Thymus (tissue), 14 donors: ENCODE measurements at places on chromosomes 3 and 15.

DNA sequence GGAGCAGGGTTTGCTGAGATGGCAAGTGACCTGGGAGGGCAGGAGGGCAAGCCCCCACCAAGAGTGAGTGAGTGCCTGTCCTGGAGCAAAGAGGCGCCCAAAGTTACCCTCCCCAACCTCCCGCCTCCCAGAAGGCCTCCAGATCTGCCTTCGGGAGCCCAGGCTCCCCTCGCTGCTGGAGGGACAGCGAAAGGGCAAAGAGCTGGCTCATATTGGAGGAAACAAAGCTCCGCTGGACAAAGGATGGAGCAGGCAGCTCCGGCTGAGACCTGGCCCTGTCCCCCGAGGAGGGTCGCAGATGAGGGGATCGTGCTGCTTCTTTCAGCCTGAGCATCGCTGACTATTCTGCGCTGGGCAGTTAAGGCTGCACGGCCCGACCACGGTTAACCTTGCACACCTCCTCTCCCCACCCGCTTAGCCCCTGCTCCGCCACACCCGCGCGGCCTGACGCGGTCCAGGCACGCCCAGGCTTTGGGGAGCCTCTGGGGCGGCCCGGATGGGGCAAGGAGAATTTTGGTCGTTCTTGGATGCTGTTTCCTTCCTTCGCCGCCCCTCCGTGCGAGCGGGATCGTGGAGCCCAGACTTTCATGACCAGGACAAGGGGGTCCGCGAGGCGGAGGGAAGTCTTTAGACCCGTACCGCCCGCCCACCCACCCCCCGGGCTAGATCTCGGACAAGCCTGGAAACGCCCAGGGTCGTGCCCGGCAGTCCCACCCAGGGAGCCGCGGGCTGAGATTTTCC is 651 bp downstream of the PLCD1 start:
- no peak for DNase-seq
- peaks cover 67% of the 10 kb centered on the region for H3K27me3 ChIP-seq
- H3K4me3 ChIP-seq, result no peak overlapping the region
- H3K4me1 ChIP-seq, result peaks cover 23% of the 10 kb centered on the region

- no peaks in the 10 kb centered on the region for H3K4me1 ChIP-seq
- H3K27me3 ChIP-seq, result no peaks in the 10 kb centered on the region
- H3K27ac ChIP-seq, result no peak overlapping the region
- H3K4me3 ChIP-seq, result no peak overlapping the region
These were observed 58.9 kb downstream of the ARHGEF3 start for GRCh38 chr3:56742887-56743286.

GRCh38 chr3:49724586-49724985 is 835 bp upstream of the GMPPB start:
- H3K27ac ChIP-seq, result peak overlapping the region; percentile 83
- H3K27me3 ChIP-seq, result no peaks in the 10 kb centered on the region
- peaks cover 62% of the 10 kb centered on the region for H3K36me3 ChIP-seq
- no peak for DNase-seq
- H3K4me1 ChIP-seq, result peaks cover 11% of the 10 kb centered on the region

GRCh38 chr15:94445566-94446160 is 214.3 kb downstream of the MCTP2 start:
- H3K27ac ChIP-seq, result no peak overlapping the region
- DNase-seq, result no peak
- H3K27me3 ChIP-seq, result no peaks in the 10 kb centered on the region
- H3K36me3 ChIP-seq, result no peaks in the 10 kb centered on the region
- H3K4me1 ChIP-seq, result no peaks in the 10 kb centered on the region
- H3K4me3 ChIP-seq, result no peak overlapping the region

DNA sequence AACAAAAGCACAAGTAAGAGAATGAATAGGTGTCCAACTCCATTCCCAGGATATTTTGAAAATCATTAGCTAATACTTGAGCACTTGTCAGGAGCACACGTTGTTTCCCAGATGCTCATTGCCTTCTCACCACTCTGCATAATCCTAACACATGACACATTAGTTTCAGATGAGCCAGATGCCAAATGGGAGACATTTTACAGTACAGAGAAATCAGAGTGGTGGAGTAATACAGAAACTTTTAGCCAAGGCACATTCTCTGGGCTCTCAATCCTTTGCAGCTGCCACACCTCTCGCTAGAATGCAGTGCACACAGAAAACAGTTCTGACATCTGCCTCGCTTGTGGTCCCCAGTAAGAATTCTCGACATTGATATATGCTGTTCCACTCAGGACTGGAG is 76.6 kb downstream of the P3H2 start:
- DNase-seq, result no peak
- no peak overlapping the region for H3K27ac ChIP-seq
- no peaks in the 10 kb centered on the region for H3K36me3 ChIP-seq
- no peak overlapping the region for H3K4me3 ChIP-seq
- no peaks in the 10 kb centered on the region for H3K27me3 ChIP-seq

DNA sequence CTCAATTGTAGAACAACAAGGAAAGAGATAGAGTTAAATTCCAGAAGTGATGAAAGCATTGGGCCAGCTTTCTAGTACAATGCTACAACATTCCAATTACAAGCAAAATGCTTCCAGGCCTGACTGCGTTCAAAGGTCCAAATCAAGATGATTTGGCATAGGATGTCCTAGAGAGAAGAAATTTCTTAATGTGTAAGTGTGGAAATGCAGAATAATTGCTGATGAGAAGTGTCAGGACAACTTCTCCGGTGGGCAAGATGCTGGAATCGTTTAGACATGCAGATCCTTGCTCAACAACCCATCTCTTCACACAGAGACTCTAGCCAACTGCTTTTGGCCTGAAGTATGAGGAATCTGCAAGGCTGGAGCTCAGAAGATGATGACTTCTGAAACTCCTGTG is 71.1 kb upstream of the PDZRN3 start:
- H3K4me1 ChIP-seq, result no peaks in the 10 kb centered on the region
- no peak for DNase-seq
- no peaks in the 10 kb centered on the region for H3K27me3 ChIP-seq
- H3K27ac ChIP-seq, result no peak overlapping the region
- H3K36me3 ChIP-seq, result no peaks in the 10 kb centered on the region

- H3K4me3 ChIP-seq, result peak overlapping the region; percentile 70
- H3K4me1 ChIP-seq, result peaks cover 4% of the 10 kb centered on the region
- DNase-seq, result no peak
- H3K27ac ChIP-seq, result peak overlapping the region; percentile 52
- peaks cover 29% of the 10 kb centered on the region for H3K36me3 ChIP-seq
These were observed 630 bp downstream of the LXN start for GRCh38 chr3:158671821-158672214.

- H3K4me3 ChIP-seq, result no peak overlapping the region
- H3K27me3 ChIP-seq, result no peaks in the 10 kb centered on the region
- no peaks in the 10 kb centered on the region for H3K36me3 ChIP-seq
- no peaks in the 10 kb centered on the region for H3K4me1 ChIP-seq
These were observed 28.8 kb upstream of the RFX7 start for GRCh38 chr15:56272454-56272853.

- DNase-seq, result no peak
- H3K36me3 ChIP-seq, result no peaks in the 10 kb centered on the region
- no peak overlapping the region for H3K27ac ChIP-seq
- H3K27me3 ChIP-seq, result no peaks in the 10 kb centered on the region
These were observed 16.9 kb upstream of the LACTB start for GRCh38 chr15:63104727-63105126.

GRCh38 chr3:87288446-87288845 is 12.1 kb upstream of the POU1F1 start:
- H3K27me3 ChIP-seq, result no peaks in the 10 kb centered on the region
- H3K36me3 ChIP-seq, result no peaks in the 10 kb centered on the region
- H3K4me1 ChIP-seq, result no peaks in the 10 kb centered on the region
- no peak overlapping the region for H3K27ac ChIP-seq

- DNase-seq, result no peak
- peaks cover 17% of the 10 kb centered on the region for H3K27me3 ChIP-seq
- H3K27ac ChIP-seq, result peak overlapping the region; percentile 43
- H3K4me3 ChIP-seq, result peak overlapping the region; percentile 58
- peaks cover 13% of the 10 kb centered on the region for H3K4me1 ChIP-seq
These were observed 540 bp downstream of the KLHDC8B start for GRCh38 chr3:49171775-49172500.

GRCh38 chr3:196962930-196963630 is 5.6 kb downstream of the PIGZ start:
- peaks cover 30% of the 10 kb centered on the region for H3K27me3 ChIP-seq
- H3K36me3 ChIP-seq, result no peaks in the 10 kb centered on the region
- H3K27ac ChIP-seq, result peak overlapping the region; percentile 30

- H3K27ac ChIP-seq, result no peak overlapping the region
- H3K27me3 ChIP-seq, result no peaks in the 10 kb centered on the region
- H3K4me1 ChIP-seq, result no peaks in the 10 kb centered on the region
- no peak overlapping the region for H3K4me3 ChIP-seq
- no peak for DNase-seq
These were observed 26.4 kb upstream of the TSPAN3 start for GRCh38 chr15:77097248-77097721.

DNA sequence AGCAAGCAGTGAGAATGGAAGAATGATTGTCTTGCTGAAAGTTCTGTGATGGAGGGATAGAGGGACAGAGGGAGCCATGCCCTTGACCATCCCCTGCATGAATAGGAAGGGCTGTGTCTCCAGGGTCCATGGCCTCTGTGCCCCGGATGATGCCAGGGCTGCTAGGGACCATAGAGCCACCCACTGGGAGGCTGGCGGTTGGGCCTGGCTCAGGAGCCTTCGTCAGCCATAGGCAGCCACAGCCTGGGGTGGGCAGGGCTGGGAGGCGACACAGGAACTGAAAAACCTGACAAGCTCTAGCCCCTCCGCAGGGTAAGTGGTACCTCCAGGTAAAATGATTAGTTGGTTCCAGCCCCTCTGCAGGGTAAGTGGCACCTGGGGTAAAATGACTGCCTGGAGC is 19.1 kb upstream of the LAMP3 start:
- H3K27me3 ChIP-seq, result peaks cover 16% of the 10 kb centered on the region
- no peaks in the 10 kb centered on the region for H3K36me3 ChIP-seq
- no peak overlapping the region for H3K27ac ChIP-seq

- H3K4me1 ChIP-seq, result no peaks in the 10 kb centered on the region
- DNase-seq, result no peak
- H3K27me3 ChIP-seq, result no peaks in the 10 kb centered on the region
These were observed 434.5 kb downstream of the MFSD1 start for GRCh38 chr3:159236321-159236720.

GRCh38 chr3:105555206-105555605 is 188.5 kb downstream of the ALCAM start:
- H3K36me3 ChIP-seq, result no peaks in the 10 kb centered on the region
- no peaks in the 10 kb centered on the region for H3K4me1 ChIP-seq
- no peak overlapping the region for H3K27ac ChIP-seq

GRCh38 chr3:109316162-109316730 is at the start of gene DPPA2:
Gene DPPA2, minus strand, starts transcription at chr3:109316517. Its CDS starts 1,975 bp downstream, at chr3:109314542.
- H3K36me3 ChIP-seq, result no peaks in the 10 kb centered on the region
- no peaks in the 10 kb centered on the region for H3K27me3 ChIP-seq
- DNase-seq, result no peak
- no peak within 1 kb of the TSS for H3K4me3 ChIP-seq

DNA sequence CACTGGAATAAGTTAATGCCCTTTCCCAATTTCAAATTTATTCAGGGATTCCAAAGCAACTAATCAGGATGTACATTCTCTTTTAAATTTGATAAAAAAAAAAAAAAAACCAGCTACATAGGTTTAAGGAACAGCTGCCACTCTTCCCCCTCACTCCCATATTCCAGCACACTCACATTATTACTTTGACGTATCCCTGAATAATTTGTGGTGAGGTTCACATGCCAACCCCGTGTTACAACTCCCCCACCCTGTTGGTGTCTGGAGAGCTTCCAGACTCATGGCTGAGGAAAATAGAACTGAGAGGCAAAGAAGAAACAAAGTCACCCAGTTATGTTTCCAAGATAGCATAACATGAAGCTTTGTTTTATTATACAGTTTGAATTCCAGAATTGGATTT is 300.5 kb upstream of the MME start:
- no peak for DNase-seq
- no peaks in the 10 kb centered on the region for H3K27me3 ChIP-seq
- no peak overlapping the region for H3K27ac ChIP-seq
- H3K4me1 ChIP-seq, result no peaks in the 10 kb centered on the region
- H3K36me3 ChIP-seq, result no peaks in the 10 kb centered on the region

DNA sequence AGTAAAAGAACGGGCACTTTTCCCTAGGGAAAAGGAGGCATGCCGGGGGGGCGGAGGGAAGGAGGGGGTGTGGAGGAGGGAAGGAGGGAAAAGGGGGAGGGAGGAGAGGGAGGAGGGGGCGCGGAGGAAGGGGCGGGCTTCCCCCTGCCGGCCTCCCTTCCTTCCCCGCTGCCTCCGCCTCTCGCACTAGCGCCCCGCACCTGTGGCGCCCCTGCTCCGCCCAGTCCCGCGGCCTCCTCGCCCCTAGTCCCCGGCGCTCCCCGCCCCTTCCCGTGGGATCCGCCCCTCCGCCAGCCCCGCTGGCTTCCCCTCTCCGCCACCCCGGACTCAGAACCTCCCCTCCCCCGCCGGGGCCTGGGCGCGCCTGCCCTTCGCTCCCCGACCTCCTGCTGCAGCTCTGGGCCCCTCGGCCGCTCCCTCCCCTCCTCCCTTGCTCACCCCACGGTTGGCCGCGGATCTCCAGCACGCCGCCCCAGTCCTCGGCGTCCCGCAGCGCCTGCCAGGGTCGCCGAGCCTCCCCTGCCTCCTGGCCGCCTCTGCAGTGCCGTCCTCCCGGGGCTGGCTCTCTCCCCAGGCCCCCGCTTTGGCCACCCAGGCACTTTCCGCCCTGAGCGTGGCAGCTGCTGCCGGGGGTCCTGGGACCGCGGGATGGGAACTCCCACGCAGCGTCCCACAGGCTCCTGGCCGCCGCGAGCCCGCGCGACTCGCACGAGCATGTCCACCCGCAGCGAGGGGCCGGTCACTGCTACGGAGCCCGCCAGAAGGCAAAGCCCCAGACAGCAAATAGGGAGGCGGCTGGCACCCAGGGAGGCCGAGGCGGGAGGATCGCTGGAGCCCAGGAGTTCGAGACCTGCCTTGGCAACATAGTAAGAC is 147.4 kb downstream of the TJP1 start:
- no peak for DNase-seq
- no peaks in the 10 kb centered on the region for H3K36me3 ChIP-seq
- no peak overlapping the region for H3K27ac ChIP-seq
- no peaks in the 10 kb centered on the region for H3K4me1 ChIP-seq

GRCh38 chr15:74428970-74429780 is 4.6 kb downstream of the SEMA7A start:
- H3K4me1 ChIP-seq, result peaks cover 39% of the 10 kb centered on the region
- H3K36me3 ChIP-seq, result peaks cover 47% of the 10 kb centered on the region
- no peak overlapping the region for H3K4me3 ChIP-seq
- peaks cover 2% of the 10 kb centered on the region for H3K27me3 ChIP-seq

DNA sequence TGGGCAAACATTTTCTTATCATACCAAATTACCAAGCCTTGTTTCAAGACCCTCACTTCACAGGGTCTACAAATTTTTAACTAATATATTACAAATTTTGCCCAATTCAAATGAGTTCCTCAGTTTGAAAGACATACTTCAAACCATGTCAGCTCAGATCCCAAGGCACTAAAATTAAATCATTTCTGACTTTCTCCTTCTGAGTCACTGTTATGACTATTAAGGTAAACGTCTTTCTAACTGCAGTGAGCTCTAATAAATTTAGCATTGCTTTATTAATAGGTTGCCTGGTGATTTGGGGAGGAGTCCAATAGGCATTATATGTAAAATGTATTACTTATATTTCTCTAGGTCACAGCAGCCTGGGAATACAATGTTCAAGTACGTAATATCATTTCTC is 158.2 kb upstream of the ARHGEF26 start:
- no peaks in the 10 kb centered on the region for H3K36me3 ChIP-seq
- H3K27me3 ChIP-seq, result no peaks in the 10 kb centered on the region
- DNase-seq, result no peak
- no peak overlapping the region for H3K4me3 ChIP-seq
